T follicular helper cell (primary cell): ENCODE measurements at places on chromosomes 5 and 9.
A peak's percentile ranks its signal among the peaks of the same experiment; 100 is the strongest.

- no peak for DNase-seq
These were observed 30.7 kb downstream of the IFNW1 start for GRCh38 chr9:21110708-21111576.

DNA sequence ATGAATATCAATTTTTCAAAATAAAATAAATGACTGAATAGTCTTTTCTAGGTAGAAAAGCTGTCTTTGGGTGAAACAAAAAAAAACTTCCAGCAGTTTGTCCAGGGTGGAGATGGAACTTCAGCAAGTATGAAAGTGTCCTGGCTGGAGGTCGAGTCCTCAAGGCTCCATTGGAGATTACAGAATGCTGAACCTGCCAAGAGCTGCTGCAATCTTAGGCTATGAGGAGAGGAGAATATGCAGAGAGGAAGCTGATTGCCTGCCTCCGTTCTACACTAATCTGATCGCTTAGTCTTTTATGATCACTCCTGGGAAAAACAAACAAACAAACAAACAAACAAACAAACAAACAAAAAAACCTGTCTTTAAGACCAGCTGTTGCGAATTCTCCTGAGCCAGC is 50.6 kb downstream of the NREP start:
- DNase-seq, result no peak

GRCh38 chr5:22673131-22673530 is 180.0 kb downstream of the CDH12 start:
- no peak for DNase-seq

DNA sequence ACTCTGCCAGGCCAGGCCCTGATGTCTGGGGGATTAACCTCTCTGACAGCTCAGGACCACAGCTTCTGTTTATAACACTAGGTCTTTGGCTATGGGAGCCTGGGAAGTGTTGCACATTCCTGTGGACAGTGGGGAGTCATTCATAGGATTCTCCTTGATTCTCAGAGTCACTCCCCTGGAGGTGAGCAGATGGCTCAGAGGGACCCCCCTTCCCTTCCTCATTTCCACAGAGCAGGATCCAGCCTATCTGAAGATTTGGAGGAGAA is 60.2 kb downstream of the NRG2 start:
- no peak for DNase-seq

DNA sequence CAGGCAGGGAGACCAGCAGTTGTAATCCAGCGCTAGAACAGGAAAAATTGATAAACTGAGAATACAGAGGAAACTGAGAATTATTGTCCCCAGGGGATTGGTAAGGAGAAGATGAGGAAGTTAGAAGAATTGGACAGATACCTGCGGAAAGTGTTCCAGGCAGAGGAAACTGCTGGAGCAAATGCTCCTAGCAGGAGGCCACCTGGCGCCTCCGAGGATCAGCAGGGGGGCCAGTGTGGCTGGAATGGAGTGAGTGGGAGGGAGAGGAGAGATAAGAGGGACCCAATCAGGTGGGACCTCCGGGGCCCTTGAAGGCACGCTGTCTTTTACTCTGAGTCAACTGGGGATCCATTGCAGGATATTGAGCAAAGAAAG is 695 bp upstream of the ANXA6 start:
- DNase-seq, result no peak

- no peak for DNase-seq
These were observed 231.3 kb downstream of the ATPSCKMT start for GRCh38 chr5:10018201-10019069.

DNA sequence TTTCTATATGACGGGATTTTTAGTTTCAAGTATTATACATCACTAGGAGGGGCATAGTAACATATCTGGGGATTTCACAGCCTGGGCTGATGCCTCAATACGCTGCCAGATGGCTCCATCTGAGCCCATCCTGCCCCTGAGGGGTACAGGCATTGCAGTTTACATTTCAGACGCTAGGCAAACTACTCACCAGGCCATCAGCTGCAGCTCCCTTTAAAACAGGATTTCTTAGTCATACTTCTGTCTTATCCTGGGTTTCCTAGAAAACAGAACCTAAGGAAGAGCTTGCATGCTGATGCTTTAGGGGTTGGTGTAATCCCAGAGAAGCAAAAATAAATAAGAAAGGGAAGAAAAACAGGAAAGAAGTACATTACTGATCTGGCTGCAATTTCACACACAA is 372.8 kb upstream of the PIK3R1 start:
- no peak for DNase-seq

- DNase-seq, result no peak
These were observed 568.9 kb downstream of the CCDC171 start for GRCh38 chr9:16121601-16122286.

- DNase-seq, result no peak
These were observed 9.2 kb upstream of the DDX46 start for GRCh38 chr5:134749415-134749814.

DNA sequence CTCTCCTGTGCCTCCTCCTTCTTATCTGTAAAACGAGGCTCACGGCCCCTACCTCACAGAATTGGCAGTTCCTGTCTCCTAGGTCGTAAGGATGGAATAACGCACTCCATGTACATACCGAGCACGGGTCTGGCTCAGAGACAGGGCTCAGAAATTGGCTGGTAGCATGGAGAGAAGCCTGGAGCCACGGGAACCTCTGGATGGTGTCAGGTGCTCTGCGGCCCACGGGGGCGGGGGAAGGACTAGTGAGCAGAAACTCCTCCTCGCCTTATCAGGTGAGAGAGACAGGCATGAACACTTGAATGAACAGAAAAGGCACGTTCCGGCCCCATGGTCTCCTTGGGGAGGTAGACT is 15.4 kb upstream of the C5orf47 start:
- no peak for DNase-seq

DNA sequence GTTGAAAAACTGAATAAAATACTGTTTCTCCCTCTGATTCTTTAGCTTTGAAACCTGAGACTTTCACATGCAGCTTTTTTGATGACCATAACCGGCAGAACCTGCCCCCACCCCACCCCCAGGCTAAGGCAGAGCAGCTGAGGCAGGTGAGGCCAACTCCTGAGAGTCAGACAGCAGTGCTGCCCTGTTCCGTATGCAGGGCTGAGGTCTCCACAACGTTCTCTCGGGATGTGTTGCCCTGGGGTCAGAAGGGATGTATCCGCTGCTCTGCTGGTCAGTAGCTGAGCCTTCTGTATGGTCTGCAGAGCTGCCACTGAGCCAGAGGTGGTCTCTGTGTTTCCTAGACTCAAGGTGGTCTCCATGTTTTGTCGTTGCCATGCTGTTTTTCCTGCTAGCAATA is 190.5 kb downstream of the AOPEP start:
- no peak for DNase-seq

GRCh38 chr5:145025775-145026174 is 809.4 kb downstream of the PRELID2 start:
- no peak for DNase-seq

GRCh38 chr5:122180146-122180712 is 50.9 kb downstream of the ZNF474 start:
- DNase-seq, result no peak

DNA sequence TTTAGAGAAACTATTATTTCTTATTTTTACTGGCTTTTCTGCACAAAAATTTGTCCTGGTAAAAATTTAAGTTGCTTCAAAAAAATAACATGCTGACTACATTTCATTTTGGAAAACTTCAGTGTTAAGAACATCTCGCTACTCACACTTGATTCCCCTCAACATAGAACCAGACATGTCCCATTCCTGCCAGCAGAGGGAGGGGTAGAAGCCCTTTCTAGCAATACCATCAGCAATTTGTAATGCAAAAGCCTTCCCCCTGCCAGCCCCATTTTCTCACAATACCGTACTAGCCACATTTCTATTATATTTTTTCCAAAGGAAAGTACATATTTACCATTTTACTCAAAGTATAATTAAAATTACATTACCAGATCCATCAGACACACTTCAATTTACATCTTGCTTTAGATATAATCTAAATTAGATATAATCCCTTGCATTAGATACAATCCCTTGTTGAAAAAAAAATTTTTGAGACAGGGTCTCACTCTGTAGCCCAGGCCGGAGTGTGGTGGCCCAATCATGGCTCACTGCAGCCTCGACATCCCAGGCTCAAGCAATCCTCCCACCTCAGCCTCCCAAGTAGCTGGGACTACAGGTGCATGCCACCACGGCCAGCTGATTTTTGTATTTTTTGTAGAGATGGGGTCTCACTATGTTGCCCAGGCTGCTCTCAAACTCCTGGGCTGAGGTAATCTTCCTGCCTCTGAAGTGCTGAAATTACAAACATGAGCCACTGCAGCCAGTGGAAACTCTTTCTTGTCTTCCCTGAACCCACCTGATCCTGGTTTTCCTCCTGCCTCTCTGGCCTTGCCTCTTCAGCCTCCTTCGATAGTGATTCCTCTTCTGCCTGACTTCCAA is 39.6 kb upstream of the IDNK start:
- peak; percentile 9 for DNase-seq

- no peak for DNase-seq
These were observed 479.1 kb downstream of the CCDC171 start for GRCh38 chr9:16031971-16032370.

DNA sequence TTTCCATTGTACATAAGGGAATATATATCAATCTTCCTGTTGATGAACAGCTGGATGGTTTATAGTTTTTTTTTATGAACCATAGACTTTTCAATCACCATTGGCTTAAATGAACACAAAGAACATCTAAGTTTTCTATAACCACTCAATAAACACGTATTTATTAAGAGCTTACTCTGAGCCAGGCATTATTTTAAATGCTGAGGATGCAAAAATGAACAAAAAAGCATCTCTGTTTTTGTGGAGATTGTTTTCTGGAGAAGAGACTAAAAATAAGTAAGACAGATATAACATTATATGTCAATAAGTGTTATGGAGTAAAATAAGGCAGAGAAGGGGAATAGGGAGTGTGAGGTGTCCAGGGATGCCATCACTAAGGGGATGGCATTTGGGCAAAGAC is 52.1 kb upstream of the SLC24A2 start:
- no peak for DNase-seq

- no peak for DNase-seq
These were observed 128.3 kb upstream of the TBC1D2 start for GRCh38 chr9:98383758-98384157.

- DNase-seq, result no peak
These were observed 1457.2 kb upstream of the WWC1 start for GRCh38 chr5:166834246-166834645.

- no peak for DNase-seq
These were observed 191.5 kb downstream of the GOLPH3 start for GRCh38 chr5:31982621-31983020.

- no peak for DNase-seq
These were observed 74.6 kb downstream of the NDUFAF2 start for GRCh38 chr5:61019642-61020041.

GRCh38 chr9:8115570-8115969 is 316.0 kb upstream of the DMAC1 start:
- DNase-seq, result no peak

DNA sequence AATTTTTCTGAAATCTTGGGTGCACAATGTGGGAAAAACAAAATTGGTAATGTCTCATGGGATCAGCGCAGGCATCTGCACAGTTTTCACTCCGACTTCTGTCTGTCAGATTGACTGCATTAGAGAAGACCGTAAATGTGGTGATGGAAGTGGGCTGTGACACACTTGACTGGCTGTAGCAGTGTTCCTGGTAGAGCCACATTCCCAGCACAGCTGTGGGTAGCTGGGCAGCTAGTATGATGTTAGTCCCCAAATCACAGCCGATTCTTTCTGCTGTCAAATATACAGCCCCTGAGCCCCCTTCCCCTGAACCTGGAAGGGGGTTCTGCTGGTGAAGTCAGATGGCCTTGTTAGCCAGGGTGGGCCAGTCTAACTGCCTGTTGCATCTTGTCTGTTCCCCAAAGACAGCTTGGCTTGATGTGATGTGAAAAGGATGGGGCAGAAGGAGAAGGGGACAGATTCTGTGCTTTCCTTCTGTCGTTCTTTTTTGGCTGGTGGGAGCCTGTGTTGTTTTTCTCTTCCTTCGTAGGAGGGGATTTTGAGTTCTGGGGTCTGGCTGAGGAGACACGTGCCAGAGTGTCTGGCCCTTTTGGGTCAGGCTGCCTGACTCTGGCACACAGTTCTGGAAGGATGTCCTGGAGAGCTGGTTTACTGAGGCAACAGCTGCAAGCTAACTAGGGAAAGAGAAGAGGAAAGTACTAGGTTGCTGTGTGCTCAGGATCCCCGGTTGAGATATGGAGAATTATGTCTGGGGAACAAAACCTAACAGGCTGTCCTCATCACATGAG is 66.4 kb upstream of the SPRY4 start:
- DNase-seq, result no peak

DNA sequence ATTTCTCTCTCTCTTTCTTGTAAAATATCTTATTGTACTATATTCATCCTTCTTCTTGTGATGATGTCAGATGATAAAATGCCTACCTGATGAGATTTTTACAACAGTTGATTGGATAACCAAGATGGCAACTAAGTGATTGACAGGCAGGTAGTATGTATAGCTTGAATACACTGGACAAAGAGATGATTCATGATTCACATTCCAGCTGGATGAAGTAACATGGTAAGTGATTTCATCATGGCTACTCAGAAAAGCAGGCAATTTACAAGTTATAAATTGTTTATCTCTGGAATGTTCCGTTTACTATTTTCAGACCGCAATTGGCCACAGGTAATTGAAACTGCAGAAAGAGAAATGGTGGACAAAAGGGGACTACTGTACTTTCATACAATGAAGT is 1471.7 kb upstream of the C9orf72 start:
- no peak for DNase-seq

- no peak for DNase-seq
These were observed 112.8 kb upstream of the CTNND2 start for GRCh38 chr5:12017007-12017406.

DNA sequence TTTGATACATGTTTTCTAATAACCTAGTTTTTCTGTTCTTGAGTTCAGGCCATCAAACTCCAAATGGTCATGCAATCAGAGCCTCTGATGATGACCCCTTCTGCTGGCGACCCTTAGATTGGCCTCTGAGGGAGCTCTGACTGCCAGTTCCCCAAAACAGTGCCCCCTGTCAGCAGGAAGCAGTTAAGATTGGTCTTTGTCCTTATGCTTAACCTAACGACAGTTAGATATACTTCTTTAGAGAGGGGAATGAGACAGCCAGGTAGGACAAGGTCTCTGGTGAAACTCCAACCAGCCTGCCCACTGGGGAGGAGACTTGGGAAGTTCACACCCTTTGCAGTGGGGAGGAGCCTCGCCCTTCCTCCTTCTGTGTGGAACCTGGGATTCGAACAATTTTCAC is 390.4 kb upstream of the KIF2A start:
- DNase-seq, result no peak

DNA sequence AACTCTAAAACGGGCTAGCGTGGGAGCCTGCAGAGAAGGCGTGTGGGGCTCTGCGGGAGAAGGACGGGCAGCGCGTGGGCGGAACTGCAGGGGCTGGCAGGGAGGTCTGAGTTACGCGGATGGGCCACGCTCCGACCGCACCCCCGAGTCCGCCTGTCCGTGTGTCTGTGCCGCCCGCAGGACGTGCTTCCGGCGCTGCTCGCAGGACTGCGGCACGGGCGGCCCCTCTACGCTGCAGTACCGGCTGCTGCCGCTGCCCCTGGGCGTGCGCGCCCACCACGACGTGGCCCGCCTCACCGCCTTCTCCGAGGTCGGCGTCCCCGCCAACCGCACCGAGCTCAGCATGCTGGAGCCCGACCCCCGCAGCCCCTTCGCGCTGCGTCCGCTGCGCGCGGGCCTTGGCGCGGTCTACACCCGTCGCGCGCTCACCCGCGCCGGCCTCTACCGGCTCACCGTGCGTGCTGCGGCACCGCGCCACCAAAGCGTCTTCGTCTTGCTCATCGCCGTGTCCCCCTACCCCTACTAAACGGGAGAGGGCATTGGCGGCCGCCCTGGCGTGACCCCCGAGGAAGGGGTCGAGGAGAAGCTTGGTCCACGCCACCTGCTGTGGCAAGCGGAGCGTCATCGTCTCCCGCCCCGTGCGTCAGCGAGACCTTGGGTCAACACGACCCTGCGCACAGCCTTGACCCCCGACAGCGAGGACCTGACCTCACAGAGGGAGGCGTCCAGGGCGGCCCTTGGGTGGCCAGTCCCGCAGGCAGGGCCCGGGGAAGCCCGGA is 11.4 kb upstream of the ASS1 start:
- DNase-seq, result no peak
